ENCODE measurements at places on chromosomes 7 and 10.

- no peak for DNase-seq
Observed at GRCh38 chr10:94383530-94383929, 18.8 kb upstream of the TBC1D12 start.

DNA sequence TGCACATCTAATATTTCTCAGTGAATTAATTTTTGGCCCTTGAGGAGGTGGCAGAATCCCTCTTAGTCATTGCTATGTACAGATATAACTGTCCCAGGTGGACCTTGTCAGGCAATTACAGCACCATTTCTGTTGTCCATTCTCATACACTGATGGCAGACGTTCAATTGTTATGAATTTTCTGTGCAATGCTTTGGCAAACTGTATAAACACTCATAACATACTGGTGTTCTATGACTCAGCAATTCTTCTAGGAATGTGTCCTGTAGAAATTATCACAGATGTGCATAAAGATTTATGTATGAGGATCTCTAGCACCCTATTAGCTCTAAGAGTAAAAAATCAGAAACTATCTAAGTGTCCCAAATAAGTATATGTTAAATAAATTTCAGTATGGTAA lies 80.8 kb downstream of the DNAJB9 start:
- DNase-seq, result no peak

DNA sequence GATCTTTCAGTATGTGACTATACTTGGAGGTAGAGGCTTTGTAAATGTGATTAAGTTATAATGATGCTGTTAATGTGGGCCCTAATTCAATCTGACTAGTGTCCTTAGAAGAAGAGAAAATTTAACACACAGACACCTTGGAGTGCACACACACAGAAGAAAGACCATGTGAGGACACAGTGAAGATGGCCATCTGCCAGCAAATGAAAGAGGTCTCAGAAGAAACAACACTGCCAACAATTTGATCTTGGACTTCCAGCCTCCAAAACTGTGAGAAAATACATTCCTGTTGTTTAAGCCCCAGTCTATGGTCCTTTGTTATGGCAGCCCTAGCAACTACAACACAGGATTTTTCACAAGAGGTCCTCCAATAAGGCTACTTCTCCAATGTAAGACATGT lies 120.9 kb upstream of the ABCB5 start:
- no peak for DNase-seq

DNA sequence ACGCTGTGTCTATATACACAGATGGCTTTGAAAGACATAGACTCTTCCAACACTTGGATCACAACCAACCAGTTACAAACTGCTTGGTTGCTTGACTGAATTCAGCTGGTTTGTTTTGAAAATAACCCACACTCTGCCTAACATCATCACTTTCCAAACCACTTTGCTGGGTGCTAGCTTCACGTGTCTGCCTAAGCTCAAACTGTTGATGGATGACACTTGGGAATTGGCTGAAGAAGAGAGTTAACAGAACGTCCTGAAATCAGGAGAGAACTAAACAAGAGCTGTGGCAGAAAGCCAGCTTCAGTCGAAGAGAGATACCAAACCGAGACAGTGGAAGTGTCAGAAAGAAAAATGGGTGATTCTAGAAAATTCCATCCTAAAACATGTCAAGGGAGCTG lies 420.8 kb upstream of the AUTS2 start:
- no peak for DNase-seq

DNA sequence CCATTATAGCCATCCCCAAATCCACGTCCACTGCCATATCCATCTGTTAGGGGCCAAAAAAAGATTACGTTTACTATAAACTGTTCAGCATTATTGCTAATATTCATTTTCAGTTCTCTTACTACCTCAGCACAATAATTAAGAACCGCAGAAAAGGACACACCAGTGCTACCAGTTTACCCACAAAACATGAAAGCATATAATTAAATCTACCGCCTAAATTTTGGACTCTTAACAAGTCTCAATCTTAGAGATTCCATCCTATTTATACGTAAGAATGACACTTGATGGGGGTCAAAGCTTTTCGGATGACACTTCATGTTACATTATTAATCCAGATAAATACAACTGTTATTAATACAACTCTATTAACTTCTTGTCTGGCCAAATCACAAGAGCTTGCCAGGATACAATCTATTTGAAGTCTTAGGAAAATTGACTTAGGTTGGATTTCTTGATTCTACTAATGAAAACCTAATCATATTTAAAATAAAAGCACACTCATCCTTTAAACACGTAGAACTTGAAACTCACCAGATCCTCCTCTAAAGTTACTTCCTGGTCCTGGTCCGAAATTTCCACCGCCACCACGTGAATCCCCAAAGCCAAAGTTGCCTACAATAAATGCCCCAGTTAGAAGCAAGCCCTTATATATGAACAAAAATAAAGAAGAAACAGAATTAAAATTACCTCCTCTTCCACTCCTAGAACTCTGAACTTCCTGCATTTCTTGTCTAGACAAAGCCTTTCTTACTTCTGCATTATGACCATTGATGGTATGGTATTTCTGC lies 4.5 kb downstream of the HNRNPA2B1 start:
- DNase-seq, result no peak

GRCh38 chr10:15245530-15245929 lies 77.0 kb upstream of the NMT2 start:
- DNase-seq, result peak; percentile 45

GRCh38 chr7:138388673-138389491 lies 71.2 kb upstream of the TRIM24 start:
- DNase-seq, result no peak

GRCh38 chr7:154777489-154777888 lies 225.4 kb downstream of the PAXIP1 start:
- DNase-seq, result no peak

GRCh38 chr7:121328508-121329190 lies at the start of gene WNT16:
WNT16 (plus strand) TSS chr7:121329000; CDS start chr7:121329293, 293 bp downstream.
- peak; percentile 69 for DNase-seq

DNA sequence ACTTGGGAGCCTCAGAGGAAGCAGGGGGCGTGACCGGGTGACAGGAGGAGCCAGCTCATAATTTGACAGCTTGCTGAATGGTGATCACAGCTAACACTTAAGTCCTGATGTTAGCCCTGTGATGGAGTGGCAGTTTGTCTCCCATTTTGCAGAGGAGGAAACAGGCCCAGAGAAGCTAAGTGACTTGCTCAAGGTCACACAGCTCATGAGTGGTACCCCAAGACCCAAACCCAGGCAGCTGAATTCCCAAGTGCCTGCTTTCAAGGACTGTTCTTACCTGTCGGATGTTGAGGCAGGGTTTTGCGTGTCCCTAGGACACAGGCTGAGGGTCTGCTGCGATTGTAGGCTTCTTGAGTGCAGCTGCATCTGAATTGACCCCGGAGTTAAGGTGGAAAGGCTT lies 51.7 kb downstream of the PALD1 start:
- no peak for DNase-seq

DNA sequence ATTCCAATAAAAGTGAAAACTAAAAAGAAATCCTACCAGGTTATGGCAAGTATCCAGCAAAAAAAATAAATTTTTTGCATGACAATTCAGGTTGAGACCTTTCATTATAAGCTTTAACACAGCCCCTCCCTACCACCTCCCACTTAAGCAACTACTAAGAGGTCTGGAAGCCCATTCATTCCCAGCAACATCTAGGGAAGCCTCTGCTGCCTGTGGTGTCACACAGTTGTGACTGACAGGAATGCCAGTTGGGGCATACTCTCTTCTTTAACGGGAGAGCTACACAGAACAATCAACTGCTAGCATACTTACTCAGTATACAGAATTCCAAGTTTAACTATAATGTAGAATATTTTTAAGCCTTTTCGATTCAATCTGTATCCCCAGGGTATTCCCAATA lies 27.8 kb downstream of the ABI1 start:
- no peak for DNase-seq

- DNase-seq, result no peak
Observed at GRCh38 chr7:137135654-137136350, 207.7 kb downstream of the PTN start.

GRCh38 chr10:47104786-47105385 lies 193.7 kb downstream of the PTPN20 start:
- no peak for DNase-seq

- no peak for DNase-seq
Observed at GRCh38 chr10:28375399-28376354, 72.8 kb upstream of the MPP7 start.

DNA sequence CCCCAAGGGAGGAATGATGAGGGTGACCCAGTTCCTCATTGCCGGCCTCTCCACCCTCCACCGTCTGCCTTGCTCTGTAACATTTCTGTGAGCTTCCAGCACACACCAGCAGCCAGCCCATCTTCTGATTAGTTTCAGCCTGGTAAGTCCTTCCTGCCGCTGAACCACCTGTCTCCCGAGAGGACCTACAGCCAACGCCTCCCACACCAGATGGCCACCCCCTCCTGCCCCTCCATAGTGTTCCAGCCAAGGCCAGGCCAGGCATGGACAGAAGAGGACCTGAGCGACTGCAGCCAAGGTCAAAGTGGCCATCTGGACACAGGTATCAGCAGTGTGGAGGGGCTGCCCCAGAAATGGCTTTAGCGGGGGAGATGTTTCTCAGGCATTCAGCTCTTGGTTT lies 170.7 kb upstream of the CTBP2 start:
- DNase-seq, result no peak

DNA sequence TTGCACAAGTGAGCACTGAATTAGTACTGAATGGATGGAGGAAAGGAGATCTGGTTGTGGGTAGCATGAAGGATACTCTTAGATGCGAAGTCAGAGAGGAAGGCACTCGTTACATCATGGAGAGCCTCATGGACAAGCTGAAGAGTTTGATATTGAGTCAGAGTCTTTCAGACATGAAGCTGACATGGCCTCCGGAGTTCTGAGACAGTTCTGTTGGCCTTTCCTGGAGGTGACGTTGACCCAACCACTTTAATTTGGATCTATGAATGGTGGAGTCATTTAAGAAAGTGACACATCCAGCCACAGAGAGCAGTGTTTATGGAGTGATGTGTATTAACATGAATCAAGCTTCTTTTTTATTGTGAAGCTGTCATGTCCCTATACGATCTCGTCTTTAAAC lies 286.3 kb upstream of the CDC14C start:
- DNase-seq, result no peak

- DNase-seq, result no peak
Observed at GRCh38 chr7:17371671-17372524, 73.4 kb downstream of the AHR start.

DNA sequence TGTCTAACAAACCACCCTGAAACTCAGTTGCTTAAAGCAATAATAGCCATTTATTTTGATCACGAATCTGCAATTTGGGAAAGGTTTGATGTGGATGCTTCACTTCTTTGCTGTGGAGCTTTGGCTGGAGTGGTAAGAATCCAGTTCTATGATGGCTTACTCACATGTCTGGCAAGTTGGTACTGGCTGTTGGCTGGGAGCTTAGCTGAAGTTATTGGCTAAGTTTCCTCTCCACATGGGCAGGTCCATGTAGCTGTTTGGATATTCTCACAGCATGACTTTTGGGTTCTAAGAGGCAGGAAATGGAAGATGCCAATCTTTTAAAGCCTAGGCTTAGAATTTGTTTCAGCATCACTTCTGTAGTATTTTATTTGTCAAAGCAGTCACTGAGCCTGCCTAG lies 277.6 kb upstream of the NRP1 start:
- DNase-seq, result no peak

GRCh38 chr7:94525923-94526322 lies 16.3 kb downstream of the CASD1 start:
- DNase-seq, result no peak

- DNase-seq, result no peak
Observed at GRCh38 chr10:67005981-67006380, 80.1 kb downstream of the LRRTM3 start.

DNA sequence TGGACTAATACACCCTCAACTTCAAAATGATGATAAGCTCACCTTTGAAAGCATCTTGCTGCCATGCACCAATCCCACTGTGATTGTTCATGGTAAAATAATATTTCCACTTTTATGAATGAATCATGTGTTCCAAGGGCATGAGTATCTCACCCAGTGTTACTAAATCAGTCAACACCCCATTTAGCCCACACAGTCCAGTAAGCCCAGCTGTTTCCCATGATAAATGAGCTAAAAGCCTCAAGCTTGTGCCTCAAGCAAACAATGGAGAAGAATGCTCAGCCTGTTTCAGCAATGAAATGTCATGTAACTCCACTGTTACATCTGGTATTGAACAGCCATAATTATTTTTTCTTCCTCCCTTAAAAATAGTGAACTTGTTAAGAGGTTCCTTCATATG lies 442.5 kb downstream of the XPNPEP1 start:
- no peak for DNase-seq

DNA sequence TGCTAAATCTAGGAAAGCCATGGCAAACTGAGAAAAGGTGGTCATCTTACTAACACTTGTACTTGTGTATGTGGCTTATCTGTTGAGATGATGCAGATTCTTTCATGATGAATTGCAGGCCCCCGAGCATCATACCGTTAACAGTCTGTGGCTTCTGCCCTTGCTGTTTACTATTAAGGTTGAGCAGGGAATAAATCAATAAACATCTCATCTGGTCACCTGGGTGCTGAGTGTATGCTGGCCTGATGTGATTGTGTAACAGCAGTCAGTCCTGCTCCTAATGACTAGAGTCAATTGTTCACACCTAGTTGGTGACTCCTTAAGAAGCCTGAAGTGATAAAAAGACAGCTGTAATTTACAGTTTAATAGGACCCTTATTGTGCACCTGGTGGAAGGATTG lies 8.3 kb upstream of the GNAT3 start:
- DNase-seq, result no peak

DNA sequence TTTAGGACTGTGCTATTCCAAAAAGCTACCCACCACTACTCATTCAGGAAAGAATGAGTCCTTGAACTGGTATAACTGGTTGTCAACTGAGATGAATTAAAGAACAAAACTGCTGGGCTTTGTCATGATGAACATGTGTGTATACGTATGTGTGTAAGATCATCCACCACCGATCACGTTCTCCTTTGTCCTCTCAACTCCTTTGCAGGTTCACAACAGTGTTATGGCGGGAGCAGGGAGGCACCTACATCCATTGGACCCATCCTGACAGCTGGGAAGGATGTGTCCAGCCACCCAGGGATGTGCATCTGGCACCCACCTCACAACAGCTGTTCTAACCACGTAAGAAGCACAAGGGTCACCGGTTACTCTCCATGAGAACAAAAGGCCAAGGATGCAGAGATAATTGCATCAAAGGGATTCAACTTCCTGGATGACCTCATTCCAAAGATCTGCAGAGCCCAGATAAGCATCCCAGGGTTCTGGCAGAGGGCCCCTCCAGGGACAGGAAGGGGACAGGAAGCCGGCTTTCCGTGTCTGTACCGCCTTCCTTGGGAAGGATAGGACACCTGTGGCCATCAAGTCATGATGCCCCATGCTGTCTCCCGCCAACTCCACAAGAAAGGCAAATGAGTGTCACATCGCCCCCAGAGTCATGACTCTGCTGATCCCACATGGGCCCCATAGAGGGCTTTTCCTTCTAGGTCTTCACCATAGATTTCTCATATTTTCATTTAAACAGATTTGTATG lies 66.1 kb downstream of the STEAP1B start:
- no peak for DNase-seq

All from glutamatergic neuron (in vitro differentiated cells).